ENCODE measurements at places on chromosomes 1 and 21.
A peak's percentile ranks its signal among the peaks of the same experiment; 100 is the strongest.

GRCh38 chr1:172265905-172266304 is 154.6 kb upstream of the C1orf105 start:
- DNase-seq, result no peak

- peak; percentile 9 for DNase-seq
Observed at GRCh38 chr21:43283136-43283924, 114.5 kb downstream of the CRYAA start.

DNA sequence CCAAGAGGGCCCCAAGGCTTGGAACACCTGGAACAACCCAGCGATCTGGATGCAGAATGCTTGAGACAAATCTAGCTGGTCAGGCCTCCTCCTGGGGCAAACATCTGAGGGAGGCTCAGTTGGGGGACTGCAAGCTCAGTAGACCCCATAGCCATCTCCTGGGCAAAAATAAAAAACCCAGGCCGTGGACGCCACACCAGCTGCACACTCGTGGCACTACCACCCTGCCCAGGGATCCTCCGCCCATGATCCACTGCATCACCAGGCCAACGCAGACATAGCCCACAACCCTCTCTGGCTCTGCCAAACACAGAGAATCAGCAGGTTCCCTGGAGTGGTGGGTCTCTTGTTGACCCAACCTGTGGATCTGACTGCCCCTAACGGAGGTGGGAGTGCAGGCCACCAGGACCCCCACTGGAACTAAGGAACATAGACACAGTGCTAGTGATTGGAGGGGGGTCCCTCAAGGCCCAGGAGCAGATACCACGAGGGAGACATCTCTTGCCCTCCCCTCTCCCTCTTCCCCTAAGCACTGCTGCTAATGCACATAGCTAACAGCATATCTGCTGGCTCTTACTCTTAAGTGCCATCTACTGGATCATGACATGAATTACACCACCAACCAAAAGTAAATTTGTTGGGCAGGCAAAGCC is 147.2 kb downstream of the CHD1L start:
- peak; percentile 50 for DNase-seq

- DNase-seq, result peak; percentile 63
Observed at GRCh38 chr1:178716111-178716510, 8.9 kb upstream of the RALGPS2 start.

DNA sequence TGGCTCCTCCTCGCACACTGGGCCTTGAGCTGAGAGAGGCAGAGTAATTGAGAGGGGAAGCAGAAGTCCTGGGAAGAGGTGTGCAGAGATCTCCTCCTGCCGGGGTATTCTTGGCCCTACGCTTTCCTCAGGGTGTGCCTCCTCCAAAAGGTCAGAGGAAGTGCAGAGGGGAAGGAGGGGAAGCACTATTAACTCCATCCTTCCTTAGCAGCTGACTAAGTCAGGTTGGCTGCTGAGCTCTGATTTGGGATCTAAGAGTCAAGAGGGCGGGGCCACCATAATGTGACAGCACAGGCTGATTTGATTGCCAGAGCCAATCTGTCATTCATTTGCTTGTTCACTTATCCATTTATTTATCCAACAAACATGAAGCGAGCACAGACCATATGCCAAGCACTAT is 12.3 kb downstream of the ATP2B4 start:
- DNase-seq, result no peak

DNA sequence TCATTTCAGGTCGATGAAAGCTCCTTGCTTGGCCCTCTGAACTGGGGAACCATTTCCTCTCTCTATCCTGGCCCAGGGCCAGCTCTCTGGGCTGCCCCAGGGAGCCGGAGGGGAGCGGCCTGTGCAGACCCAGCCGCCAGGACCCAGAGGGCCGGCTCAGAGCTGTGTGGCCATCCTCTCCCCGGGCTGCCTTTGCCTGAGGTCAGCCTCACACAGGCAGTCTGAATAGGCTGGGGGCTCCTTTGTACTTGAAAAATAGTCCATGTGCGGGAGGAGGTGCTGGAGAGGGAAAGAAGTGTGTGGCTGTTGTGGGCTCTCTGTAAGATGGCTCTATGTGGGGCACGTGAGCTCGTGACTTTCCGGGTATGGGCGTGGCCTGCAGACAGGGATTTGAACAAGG is 275.1 kb upstream of the VAMP3 start:
- no peak for DNase-seq
